ENCODE measurements at places on chromosomes 16 and 17.

- no peak for DNase-seq
Measured at GRCh38 chr16:19507867-19508266, 14.0 kb downstream of the GDE1 start.

GRCh38 chr17:7384489-7385081 is 3.7 kb downstream of the TNK1 start:
- DNase-seq = no peak

DNA sequence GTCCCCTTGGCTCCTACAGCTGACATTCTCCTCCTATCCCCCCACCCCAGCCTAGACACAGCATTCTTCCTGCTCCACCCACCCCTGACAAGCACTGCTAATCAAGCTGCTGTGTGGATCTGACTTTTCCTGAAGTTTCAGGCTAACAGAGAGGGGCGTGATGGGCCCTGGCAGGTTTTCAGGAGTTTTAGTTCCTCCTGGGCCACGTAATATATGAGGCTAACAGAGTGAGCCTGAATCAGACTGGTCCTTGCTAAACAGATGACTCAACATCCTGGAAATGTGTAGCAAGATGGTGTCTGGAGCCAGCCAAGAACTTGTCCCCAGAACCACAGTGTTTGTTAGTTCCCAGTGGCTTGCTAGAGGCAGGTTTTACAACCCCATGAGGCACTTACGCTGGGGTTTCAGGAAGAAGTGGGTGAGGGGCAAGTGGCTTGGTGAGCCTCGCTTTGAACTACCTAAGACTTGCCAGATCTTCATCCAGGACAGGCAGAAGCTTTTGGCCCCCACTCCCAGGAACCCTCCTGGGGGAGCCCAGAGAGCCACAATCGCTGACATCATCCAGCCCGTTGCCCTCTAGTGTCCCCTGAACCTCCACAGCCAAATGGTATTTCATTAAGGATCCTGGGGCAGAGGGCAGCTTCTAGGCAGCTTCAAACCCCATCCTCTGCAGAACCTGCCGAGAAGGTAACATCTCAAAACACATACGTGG is 15.9 kb downstream of the TMEM92 start:
- no peak for DNase-seq

DNA sequence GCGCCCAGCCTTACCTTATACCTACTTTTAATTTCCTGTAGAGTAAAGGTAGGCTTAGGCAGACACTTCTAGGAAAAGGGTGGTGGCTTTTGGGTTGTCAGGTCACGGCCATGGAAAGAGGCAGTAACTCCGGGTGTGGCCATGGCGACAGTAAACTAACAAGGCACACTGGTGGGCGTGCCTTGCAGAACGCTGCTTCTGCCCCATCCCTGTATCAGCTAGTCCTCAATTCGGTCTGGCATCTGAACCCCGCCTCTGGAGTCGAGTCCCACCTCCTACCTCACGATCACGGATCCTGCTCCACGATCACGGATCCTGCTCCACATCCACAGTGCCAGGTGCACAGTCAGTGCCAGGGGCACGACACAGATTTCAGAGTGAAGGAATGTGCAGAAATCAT is 5.6 kb downstream of the ADCY9 start:
- DNase-seq = no peak

- peak; percentile 27 for DNase-seq
Measured at GRCh38 chr16:2282866-2283555, 15.1 kb upstream of the RNPS1 start.

DNA sequence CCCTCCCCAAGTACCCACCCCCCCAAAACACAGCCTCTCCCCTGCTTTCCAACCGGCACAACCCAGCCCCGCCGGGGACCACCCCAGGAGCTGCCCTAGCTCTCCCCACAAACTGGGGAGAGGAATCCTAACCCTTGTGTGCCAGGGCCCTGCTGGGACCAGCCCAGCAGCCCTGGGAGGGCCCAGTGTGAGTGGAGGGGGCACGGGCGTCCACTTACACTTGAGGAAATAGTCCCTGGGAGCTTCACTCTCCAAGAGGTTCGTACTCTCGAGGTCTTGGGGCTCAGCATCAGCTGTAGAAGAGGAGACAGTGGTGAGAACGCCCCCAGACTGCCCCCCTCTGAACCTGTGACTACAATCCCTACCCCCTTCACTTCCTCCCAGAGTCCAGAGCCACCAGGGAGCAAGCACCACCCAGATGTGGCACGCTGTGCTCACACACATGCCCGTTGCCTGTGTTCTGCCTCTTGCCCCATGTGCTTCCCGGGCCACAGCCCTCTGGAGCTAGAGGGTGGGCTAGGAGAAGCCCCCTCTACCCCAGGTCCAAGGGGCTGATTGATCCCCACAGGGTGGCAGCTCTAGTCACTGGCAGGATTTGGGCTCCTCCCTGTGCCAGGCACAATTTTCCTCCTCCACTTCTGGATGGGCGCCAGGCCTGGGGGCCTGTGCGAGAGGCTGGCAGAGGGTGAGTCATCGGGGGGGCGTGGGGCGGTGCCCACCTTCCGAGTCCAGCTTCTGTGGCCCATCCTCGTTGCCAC is 3.0 kb downstream of the TRIM47 start:
- DNase-seq = no peak

- peak; percentile 89 for DNase-seq
Measured at GRCh38 chr17:38415250-38416194, 12.7 kb upstream of the ARHGAP23 start.

- no peak for DNase-seq
Measured at GRCh38 chr17:75371981-75372380, 33.5 kb downstream of the GRB2 start.

DNA sequence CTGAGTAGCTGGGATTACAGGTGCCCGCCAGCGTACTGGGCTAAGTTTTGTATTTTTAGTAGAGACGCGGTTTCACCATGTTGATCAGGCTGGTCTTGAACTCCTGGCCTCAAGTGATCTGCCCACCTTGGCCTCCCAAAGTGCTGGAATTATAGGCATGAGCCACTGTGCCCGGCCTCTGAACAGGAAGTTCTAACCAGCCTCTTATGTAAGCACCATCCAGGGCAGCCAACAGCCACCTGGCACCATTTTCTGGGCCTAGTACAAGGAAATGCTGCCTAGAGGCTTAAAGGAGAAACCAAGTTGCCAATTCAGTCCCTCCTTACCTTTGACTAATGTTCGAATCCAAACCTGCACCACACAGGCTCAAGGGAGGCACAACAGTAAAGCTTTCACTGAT is 8.5 kb upstream of the SLC39A11 start:
- DNase-seq = no peak

- DNase-seq = no peak
Measured at GRCh38 chr16:15650698-15651171, 690 bp downstream of the NDE1 start.

- no peak for DNase-seq
Measured at GRCh38 chr17:73474370-73474988, 162.7 kb upstream of the CDC42EP4 start.

DNA sequence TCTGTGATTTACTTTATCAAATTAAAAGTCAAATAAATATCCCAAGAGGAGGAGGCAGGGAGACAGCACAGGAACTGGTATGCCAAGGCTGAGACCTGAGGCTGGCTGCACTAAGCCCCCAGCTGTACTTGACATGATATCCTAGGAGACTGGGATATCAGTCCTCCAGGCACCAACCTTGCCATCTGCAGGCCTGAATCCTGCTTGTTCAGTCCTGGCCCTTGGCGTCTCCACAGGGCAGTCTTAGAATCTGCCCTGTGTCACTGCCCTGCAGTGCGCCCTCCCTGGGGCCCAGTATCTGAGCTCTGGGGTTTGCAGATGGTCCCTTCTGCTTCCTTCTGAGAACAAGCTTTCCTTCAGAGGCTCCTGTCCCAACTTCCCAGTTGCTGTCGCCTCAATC is 75.9 kb downstream of the HS3ST3A1 start:
- DNase-seq = no peak

- no peak for DNase-seq
Measured at GRCh38 chr17:14731591-14731990, 430.7 kb downstream of the HS3ST3B1 start.

DNA sequence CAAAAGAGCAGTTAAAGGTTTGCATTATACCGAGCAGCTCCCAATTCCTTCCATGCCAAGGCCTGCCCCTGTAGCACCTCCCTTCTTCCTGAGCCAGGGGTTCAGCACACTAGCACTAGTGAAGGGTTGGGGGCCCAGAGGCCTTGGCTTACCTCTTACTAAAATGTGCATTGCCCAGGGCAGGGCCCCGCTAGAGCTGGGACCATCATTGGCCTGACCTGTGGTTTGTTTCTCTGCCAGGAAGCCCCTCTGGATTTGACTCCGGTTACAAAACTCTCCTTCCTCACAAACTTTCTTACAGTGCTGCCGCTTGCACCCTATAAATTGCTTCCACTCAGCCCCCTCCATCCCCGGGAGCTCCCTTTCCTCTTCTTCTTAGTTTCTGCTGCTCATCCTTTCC is 33.8 kb downstream of the MPRIP start:
- DNase-seq = no peak

GRCh38 chr16:2857451-2858244 is at the start of gene PRSS22:
TSS of gene PRSS22 (minus strand) at chr16:2858170. CDS start at chr16:2858104, 66 bp downstream.
- no peak for DNase-seq

DNA sequence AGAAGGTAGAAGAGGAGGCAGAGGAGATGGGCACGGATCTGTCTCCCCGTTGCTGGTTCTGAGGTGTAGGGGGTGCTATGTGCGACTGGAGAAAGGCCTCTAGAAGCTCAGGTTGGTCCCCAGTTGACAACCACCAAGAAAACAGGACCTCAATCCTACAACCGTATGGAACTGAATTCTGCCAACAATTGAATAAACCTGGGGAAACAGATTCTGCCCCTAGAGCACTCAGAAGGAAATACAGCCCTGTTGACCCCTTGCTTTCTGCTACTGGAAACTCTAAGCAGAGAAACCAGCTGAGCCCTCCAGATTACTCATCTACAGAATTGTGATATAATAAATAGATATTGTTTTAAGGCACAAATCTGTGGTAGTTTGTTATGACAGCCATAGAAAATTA is 313.0 kb upstream of the GOT2 start:
- no peak for DNase-seq

- DNase-seq = no peak
Measured at GRCh38 chr17:48544349-48545021, 424 bp downstream of the HOXB2 start.

GRCh38 chr17:58317421-58318064 is 11.1 kb downstream of the TSPOAP1 start:
- peak; percentile 71 for DNase-seq

DNA sequence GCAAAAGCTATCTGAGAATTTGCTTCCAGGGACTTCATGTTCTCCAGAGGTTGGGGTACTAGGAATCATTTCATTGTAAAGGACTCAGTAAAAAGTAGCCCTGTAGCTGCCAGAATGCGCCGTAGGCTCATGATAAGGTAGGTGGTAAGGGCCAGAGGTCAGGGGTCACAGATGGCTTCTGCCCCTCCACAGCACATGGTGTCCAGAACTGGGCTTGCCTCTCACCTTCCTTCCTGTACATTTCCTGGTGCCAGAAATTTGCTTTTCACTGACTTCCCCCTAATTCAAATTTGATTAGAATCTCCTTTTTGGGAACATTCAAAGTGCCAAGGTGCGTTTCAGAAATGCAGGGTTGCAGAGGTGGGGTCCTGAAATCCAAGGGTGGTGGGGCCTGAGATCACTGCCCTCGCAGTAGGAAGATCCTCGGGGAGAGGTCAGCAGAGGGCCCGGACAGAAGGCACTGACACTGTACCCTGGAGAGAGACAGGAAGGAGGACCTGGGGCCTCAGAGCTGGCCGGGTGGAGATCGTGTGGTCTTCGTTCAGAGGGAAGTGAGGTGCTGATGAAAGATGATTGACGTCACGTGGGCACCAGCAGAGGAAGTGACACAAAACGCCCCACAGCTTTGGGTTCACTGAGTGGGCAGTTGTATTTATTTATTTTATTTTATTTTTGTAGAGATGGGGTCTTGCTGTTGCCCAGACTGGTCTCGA is 25.5 kb upstream of the METRNL start:
- no peak for DNase-seq

DNA sequence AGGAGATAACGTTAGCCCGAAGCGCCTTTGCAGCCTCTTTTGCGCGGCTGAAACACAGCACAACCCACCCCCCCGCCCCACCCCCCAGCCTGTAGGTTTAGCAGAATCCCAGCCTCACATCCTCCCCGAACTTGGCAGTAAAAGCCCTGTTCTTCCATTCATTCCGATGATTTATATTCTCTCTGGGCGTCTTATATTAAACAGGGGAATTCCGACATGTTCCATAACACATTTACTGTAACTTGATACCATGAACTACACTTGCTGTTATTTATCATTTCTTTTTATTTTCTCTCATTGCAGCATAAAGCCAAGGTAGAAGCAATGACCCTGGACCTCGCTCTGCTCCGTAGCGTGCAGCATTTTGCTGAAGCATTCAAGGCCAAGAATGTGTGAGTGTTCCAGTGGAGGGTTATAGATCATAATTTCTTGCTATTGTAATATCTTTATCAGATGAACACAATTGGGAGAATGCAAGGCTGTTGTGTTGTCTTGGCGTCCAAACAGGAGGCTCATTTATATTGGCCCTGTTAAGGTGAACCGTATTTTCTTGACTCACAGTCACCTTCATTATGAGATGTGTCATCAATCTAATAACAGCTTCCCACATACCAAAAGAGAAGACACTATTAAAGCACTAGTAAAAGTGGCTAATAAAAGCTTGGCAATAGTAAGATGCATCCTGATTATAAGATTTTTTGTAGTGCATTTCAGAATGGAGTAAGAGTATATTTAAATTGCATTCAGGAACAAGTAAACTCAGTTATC is 287.3 kb downstream of the WWOX start:
- DNase-seq = no peak

DNA sequence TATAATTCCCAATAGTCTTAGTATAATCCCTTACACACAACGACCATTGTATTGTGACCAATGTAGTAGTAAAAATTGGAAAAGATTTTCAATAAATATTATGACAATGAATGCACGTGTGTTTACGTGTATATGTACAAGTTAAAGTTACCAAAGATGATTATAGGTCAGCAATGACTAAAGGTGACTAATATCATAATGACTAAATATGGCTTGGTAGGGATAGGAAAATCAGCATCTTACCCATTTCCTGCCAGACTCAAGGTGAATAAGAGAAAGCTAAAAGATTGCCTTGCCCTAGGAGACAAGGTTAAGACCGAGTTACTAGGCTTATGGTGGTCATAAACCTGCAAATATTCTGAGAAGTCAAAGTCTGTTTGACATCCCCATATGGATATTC is 34.4 kb downstream of the CPD start:
- no peak for DNase-seq

- DNase-seq = no peak
Measured at GRCh38 chr16:88904676-88905365, 38.4 kb upstream of the PABPN1L start.

DNA sequence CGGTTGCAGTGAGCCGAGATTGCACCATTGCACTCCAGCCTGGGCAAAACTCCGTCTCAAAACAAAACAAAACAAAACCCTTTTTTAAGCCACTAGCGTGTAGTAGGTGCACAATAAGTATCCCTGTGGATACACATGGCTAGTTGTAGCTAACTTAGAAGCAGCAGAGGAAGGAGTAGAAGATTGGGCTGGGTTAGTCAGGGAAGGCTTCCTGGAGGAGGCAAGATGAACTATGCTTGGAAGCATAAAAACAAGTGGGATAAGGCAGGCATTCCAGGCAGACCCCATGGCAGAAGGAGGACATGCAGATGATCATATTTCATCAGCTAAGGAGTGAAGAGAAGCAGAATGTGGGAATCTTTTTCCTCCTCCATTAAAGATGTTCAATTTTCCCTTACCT is 83.4 kb downstream of the IRX5 start:
- DNase-seq = no peak
